ENCODE measurements at places on chromosomes 3 and 15. TPM values are rescaled to one million over a fixed set of nuclear protein-coding genes. Genes with fewer than 3 reads are reported as not detected.

Gene CLDN16
- 0.60 TPM for total RNA-seq

Gene FBXL22
- total RNA-seq: 0.48 TPM

Gene GOLGA8Q
- 1.5 TPM for total RNA-seq

Gene PLSCR5
- total RNA-seq: not detected

Gene ALDH1L1
- total RNA-seq: 20.1 TPM

DNA sequence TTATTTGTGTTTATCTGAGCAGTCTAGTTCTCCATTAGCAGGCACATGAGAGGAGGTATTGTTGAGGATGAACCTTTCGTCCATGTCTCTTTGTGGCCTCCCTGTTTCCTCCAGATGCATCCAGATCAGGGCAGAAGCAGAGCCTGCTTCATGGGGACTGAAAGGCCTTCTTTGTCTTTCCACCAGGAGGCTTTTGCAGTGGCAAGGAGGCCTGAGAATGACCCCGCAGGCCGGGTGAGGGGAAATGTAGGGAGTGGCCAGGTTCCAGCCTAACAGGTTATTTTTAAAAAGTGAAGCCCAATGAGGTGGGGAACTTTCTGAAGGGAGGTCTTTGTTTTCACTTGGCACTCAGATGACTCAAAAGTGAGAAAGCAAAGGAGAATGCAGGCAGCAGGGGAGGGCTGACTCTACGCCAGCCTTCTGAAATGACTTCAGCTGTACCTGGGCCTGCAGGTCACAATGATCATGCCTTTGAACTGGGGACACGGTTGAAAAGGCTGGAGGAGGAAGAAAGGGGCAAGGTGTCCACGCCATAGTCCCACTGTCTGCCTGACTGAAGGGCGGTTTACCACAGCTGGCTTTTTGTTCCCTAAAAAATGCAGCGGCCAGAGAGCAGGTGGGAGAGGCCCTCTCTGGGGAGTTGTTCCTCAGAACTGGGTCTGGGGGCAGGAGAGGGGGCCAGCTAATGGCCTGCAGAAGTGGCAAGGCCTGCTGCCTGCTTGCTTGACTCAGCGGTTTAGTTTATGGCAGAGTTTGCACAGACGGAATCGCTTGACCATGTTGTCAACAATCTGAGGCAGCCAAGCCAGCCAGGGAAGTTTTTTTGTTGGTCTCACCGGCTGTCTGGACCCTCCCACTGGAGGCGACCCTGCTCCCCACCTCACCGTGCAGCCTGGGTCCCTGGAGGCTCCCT lies 28.7 kb downstream of the CMTM7 start:
- H3K27me3 ChIP-seq: no peaks in the 10 kb centered on the region
- H3K36me3 ChIP-seq: no peaks in the 10 kb centered on the region
- no peak for DNase-seq
- peaks cover 8% of the 10 kb centered on the region for H3K4me1 ChIP-seq
- no peak overlapping the region for H3K4me3 ChIP-seq

DNA sequence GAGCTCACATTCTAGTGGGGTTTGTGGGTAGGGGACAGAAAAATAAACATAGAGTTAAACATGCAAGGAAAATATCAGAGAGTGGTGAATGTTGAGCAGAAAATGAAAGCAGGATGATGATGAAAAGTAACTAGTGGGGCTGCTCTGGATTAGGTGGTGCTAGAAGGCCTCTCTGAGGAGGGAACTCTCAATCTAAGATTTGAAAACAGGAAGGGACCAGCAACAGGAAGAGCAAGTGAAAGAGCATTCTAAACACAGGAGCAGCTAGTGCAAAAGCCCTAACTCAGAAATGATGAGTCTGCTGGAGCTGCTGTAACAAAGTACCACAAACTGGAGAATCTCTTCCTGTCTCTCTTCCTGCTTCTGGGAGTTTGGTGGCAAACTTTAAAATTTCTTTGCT lies 468.6 kb upstream of the AGTR1 start:
- no peaks in the 10 kb centered on the region for H3K4me1 ChIP-seq
- no peak overlapping the region for H3K4me3 ChIP-seq
- H3K27ac ChIP-seq: no peak overlapping the region
- no peaks in the 10 kb centered on the region for H3K36me3 ChIP-seq
- no peak for DNase-seq

DNA sequence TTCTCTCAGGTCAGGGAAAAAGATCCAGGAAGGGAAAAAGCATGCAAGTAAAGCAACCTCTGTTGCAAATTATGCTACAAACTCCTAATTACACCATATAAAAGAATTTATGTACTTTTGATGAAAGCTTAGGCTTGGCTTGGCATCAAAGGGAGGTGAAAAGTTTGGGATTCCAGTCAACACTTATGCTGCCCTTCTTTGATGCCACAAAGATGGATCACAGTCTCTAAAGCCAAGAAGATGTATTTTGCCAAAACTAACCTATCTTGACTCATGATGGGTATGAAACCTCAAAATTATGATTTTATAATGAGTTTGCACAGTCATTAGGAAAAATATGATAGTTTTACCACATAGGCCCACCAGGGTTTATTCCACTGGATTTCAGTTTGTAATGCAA lies 101.0 kb upstream of the CCDC80 start:
- H3K27ac ChIP-seq: no peak overlapping the region
- DNase-seq: no peak
- H3K4me3 ChIP-seq: no peak overlapping the region

DNA sequence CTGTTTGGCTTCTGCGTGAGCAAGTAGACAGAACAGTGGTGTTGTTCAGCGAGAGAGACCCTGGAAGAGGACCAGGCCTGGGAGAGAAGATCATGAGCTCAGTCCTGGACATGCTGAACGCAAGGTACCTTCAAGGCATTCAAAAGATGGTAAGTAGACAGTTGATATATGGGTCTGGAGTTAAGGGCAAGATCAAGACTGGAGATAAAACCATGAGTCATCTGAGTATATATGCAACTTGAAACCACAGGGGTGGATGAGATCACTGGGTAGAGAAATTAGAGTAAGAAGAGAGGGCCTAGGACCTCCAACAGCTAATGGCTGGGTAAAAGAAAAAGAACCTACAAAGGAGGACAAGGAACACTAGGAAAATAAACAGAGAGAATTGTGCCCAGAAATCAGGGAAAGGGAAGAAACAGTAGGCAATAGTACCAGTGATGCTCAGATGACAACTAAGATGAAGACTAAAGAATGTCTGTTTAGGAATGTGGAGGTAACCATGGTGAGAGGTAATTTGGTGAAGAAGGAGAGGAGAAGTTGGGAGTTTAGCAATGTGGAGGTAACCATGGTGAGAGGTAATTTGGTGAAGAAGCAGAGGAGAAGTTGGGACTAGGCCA lies 343.2 kb upstream of the ADAMTS9 start:
- no peaks in the 10 kb centered on the region for H3K27me3 ChIP-seq
- H3K4me3 ChIP-seq: no peak overlapping the region
- no peak for DNase-seq
- no peaks in the 10 kb centered on the region for H3K4me1 ChIP-seq
- no peak overlapping the region for H3K27ac ChIP-seq

DNA sequence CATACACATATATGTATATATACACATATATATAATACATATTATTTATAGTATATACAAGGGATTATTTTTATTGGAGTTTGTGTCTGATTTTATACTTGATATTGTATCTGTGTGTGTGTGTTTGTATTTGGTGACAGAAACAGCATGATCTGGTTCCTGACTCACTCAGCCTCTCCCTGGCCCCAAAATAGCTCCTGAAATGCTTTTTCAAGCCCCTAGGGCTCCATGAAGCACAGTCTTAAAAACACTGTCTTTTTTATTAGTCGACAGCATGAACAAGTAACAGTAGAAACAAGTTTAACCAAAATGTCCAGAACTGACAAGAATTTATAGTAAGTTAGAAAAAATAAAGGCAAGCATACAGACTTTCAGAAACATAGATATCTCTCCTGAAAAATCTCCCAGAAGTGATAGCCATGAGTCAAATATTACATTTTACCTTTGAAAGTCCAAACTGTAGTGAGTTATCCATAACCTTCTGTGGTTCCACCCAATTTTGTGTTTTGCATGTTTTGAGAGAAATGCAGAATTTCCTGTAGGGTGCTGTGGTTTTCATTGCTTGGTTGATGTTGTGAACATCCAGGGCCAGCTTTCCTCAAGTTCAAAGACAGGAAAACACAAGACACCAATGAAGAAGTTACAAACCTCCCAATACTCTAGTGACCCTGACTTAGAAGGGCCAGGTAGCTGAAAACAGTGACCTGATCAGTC lies 98.5 kb upstream of the CCDC80 start:
- H3K4me3 ChIP-seq: no peak overlapping the region
- no peaks in the 10 kb centered on the region for H3K27me3 ChIP-seq
- H3K27ac ChIP-seq: no peak overlapping the region
- no peak for DNase-seq

- peaks cover 36% of the 10 kb centered on the region for H3K4me1 ChIP-seq
- no peak for DNase-seq
- H3K27me3 ChIP-seq: no peaks in the 10 kb centered on the region
- no peak overlapping the region for H3K27ac ChIP-seq
- no peaks in the 10 kb centered on the region for H3K36me3 ChIP-seq
- no peak overlapping the region for H3K4me3 ChIP-seq
These were observed 16.7 kb downstream of the MIX23 start for GRCh38 chr3:122366379-122366749.

DNA sequence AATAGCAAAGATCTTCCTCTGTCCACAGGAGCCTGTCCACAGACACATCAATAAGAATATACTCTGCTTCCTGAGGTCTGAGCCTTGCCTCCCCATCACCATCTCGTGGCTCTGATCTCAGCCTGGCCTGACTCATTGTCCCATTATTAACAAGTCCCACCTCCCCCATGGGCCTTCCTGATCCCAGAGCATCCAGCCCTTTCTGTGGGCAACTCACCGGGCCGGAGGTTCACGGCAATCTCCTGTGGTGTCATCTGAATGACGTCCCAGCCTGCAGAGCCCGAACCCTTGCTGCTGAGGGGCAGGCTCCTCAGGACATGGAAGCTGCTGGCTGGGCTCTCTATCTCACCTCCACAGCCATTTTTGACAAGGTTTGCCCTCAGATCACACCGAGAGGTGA lies 28.1 kb downstream of the ITGB5 start:
- H3K4me3 ChIP-seq: no peak overlapping the region
- DNase-seq: no peak
- peaks cover 49% of the 10 kb centered on the region for H3K4me1 ChIP-seq

GRCh38 chr15:55897560-55898336 lies 95.7 kb downstream of the NEDD4 start:
- H3K27me3 ChIP-seq: no peaks in the 10 kb centered on the region
- H3K4me3 ChIP-seq: no peak overlapping the region
- H3K4me1 ChIP-seq: no peaks in the 10 kb centered on the region
